Activated B cell treated with CpG ODN at 0.5 μM for 24 hours (primary cell): ENCODE measurements at places on chromosomes 16 and 17.

- no peak for DNase-seq
These were observed 63.3 kb downstream of the KSR1 start for GRCh38 chr17:27519550-27519949.

GRCh38 chr17:77637818-77638575, 320.5 kb upstream of the TNRC6C start:
- no peak for DNase-seq

- DNase-seq = no peak
These were observed 54.5 kb upstream of the MRC2 start for GRCh38 chr17:62572888-62573401.

DNA sequence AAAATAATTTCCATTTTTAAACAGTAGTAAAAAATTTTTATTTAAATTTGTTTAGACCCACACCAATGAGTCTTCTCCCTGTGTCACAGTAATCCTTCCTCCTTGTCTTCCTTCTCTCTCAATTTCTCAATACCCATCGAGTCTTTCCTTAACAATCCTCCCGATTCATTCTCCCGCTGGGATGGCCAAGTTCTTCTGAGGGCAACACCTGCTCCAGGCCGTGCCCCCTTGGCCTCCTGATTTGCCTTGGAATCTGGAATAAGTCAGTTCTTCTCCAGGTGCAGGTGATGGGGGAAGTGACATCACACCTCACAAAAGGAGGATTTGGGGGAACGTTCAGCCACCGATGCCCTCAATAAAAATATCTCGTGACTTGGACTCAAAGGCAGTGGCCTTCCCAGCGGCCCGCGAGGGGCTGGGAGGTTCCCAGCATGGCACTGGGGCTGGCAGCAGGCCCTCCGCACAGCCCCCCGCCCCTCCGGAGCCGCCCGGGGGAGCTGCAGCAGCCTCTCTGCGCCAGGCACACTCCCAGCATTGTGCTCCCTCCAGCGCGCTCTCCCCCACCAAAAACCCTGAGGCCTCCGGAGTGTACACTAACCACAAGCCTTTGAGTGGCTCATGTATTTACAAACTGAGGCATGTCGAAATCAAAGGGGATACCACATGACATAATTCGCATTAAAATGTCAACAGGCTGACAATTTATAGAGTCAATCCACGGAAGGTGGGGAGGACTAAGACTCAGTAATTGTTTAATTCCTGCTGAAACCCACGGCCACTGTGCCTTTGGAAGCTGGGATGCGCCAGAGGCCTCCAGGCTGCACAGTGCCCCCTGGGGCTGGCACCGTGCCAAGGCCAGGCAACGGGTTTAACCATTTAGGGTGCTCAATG, 120.5 kb downstream of the ZFHX3 start:
- DNase-seq = no peak

- DNase-seq = no peak
These were observed 121.9 kb downstream of the USP31 start for GRCh38 chr16:23027386-23027785.

DNA sequence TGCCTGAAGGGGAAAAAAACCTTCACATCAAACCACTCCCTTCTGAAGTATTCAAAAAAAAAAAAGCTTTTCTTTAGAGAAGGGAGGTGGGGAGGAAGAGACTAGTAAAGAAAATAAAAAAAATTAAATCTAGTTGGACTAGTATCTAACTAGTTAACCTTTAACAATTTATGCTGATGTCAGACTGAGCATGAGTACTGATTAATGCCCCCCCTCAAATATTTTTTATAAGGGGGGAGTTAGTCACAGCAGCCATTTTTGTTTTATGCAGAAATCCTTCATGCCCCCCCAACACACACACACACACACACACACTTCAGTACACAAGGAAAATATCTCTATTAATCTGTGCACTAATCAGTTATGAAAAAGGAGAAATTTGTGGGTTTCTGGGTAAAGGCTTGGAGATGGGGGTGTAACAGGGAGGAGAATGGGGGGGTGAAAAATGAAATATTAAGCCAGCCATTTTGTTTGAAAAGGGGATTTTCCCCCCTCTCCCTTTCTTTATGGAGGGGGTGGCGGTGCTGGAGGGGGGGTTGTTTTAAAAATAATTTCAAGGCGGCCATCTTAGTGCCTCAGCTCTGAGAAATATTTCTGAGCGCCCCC, 4.7 kb upstream of the CHD3 start:
- DNase-seq = no peak

DNA sequence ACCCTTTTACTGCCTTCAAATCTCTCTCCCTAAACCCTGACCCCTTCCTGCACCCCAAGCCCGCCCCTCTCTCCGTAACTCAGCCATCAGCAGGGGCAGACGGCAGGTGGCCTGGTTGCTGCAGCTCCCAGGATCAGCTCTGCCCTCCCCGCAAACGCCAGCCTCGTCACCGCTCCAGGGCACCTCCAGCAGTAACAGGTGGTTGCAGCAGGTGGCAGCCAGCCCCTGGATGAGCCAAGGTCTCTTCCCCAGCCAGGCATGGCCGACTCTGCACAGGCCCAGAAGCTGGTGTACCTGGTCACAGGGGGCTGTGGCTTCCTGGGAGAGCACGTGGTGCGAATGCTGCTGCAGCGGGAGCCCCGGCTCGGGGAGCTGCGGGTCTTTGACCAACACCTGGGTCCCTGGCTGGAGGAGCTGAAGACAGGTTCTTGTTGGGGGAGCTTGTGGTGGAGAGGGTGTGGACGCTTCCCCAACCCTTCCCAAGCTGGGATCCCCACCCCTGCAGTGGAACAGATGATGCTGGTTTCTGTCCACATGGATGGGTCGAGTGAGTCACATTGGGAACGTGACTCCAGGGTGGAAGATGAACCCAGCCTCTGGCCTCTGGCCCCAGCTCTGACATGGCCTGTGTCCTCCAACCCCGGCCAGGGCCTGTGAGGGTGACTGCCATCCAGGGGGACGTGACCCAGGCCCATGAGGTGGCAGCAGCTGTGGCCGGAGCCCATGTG, 558 bp downstream of the HSD3B7 start:
- DNase-seq = no peak

DNA sequence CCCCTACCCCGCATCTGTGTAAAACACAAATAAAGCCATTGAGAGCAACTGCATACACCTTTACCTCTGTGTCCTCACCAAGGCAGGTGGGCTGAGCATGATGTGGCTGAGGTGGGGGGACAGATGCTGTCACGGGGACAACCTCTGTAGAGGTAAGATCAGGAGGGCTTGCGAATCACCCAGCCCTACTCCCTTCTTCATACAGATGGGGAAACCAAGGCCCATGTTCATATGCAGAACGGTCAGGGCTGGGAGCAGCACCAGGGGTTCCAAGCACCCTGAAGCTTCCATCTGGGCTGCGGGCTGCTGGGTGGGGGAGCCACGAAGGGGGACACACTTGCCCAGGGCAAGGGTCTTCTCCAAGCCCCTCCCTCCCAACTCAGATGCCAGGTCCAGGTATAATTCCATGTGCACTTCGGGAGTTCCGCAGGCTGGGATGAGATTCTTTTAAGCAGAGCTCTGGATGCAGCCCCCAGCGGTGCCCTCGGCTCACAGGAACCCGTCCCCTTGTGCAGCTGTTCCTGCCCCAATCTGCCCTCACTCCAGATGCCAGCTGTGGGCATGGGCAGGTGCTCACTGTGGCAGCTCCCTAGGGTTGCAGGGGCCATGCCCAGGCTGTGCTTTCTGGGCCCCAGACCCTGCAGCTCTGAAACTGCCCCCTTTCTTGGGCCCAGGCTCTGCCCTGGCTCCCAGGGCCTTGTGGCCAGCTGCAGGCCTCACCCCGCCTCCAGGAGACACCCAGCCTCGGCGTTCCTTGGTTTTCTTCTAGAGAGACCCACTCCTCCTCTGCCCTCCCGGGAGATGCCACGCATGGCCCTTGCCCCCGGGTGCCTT, 9.6 kb downstream of the CTRB1 start:
- DNase-seq = no peak

- no peak for DNase-seq
These were observed 57.1 kb downstream of the SPECC1 start for GRCh38 chr17:20066253-20066652.

GRCh38 chr17:77763023-77763422, 195.5 kb upstream of the TNRC6C start:
- DNase-seq = no peak

DNA sequence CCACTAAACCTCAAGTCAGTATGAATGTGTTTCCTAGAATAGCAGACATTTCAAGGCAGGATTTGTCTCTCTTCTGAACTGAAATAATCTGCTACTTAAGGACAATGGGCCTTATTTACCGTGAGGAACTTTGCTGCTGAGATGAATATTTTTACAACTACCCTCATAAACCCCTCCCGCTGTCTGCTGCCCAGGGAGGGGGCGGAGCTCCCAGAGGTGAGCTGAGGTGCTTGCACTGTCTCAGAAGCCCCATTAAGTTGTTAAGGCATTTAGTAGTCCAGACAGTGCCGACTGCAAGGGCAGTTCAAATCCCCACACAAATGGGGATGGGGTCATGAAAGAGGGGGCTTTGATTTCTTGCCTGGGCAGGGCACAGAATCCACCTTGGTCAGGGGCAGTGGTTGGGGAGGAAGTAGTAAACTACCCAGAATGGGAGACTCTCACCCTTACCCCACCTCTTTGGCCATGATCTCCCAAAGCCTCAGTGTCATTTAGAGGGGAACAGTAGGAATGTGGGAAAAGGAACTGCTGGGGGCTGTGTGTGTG, 19.2 kb downstream of the HNF1B start:
- no peak for DNase-seq

GRCh38 chr16:27374804-27375425, 27.1 kb upstream of the IL21R start:
- DNase-seq = no peak

DNA sequence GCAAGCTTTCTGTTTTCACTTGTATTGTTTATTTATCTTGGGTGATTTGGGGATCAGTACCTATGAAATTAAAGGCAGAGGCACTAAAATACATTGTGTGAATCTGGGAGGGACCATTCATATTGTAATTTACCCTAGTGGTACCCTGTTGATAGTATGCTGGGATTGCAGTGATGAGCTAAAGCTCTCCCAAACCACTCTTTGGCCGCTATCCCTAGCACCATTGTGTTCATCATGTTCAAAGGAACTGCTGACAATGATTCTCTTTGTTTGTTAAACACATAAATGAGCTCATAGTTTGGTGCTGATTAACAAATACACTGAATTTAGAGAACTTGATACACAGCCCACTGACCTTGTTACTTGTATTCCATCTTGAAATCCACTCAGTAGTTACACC, 1469.8 kb downstream of the CDH11 start:
- DNase-seq = no peak

- no peak for DNase-seq
These were observed 19.9 kb upstream of the DNAH17 start for GRCh38 chr17:78596871-78597764.

- DNase-seq = peak; percentile 67
These were observed 289.4 kb downstream of the SEC14L1 start for GRCh38 chr17:77429969-77430752.

DNA sequence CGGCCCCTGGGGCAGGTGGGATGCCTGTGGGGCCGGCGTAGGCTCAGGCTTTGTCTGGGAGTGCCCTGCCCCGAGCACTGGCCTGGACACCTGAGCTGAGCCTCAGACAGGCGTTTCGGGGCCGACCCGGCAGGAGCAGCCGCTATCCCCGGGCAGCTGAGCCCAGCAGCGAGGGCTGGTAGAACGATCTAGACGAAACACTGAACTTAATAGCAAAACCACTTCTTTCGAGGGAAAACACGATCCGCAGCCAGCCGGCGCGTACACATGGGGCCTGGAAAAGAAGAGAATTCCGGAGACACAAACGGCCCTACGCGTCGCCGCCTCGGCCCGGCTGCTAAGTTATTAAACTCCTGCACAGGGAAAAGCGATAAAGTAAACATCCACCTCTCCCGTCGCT, 22.0 kb upstream of the SSTR5 start:
- no peak for DNase-seq

- DNase-seq = no peak
These were observed 436.4 kb downstream of the KCNJ18 start for GRCh38 chr17:22128723-22129122.

- no peak for DNase-seq
These were observed 1.9 kb upstream of the CD68 start for GRCh38 chr17:7577327-7578199.

GRCh38 chr17:79537061-79537460, 73.8 kb downstream of the RBFOX3 start:
- no peak for DNase-seq
